ENCODE measurements at places on chromosomes 3 and 15.
A peak's percentile ranks its signal among the peaks of the same experiment; 100 is the strongest.

DNA sequence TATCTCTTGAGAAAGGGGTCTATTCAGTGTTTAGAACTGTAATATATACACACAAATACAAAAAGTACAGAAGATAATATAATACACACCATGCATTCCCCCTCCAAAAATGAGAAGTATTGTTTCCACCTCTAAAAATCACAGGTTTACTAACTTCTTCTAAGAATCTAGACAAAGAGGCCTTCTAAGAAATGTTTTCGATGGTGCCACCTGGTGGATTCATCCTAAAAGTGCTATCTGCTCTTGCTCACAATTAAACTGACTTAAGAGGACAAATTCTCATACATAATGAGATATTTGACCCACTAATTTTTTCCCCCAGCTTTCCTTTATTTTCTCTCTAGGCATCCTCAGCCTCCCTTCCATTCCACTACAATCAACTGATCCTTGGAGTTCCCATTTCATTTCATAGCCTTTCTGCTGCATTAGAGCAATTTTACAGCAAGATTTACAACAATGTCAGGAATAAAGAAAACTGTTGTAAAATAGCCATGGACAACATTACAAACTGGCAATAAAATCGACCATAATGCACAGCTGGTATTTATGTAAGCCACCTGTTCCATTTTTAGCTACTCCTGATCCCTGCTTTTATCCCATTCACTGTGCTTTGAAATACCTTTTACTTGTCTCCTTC, 124.6 kb downstream of the ARRDC4 start:
- peak; percentile 66 for DNase-seq

- DNase-seq = no peak
These were observed 104.5 kb downstream of the CHRNA7 start for GRCh38 chr15:32134842-32135241.

DNA sequence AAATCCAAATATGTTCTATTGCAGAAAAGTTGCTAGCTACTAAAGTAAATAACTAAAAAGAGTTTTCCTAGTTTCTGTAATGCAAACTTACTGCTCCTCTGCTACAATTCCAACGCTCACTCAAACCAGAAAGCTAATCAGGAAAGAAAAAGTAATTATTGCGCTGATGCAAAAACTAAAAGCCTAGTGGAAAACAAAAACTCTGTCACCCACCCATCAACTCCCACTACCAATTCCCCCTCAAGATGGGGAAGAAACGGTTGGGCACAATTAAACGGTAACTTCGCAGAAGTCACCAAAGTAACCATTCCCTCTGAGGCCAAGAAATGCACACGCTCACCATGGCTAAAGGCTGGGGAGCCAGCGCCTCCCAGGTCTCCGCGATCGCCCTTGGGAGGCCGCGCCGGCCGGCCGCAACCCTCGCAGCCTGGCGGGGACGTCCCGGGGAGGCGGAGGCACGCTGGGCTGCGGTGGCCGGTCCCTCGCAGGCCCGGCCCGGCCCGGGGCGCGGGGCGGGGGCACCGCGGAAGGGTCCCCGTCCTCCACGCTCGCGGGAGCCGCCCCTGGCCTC, 684 bp downstream of the SLTM start:
- no peak for DNase-seq

GRCh38 chr3:178255315-178255714, 280.9 kb upstream of the KCNMB2 start:
- peak; percentile 12 for DNase-seq

- no peak for DNase-seq
These were observed 277.7 kb downstream of the EDEM1 start for GRCh38 chr3:5465183-5465582.

- DNase-seq = no peak
These were observed 41.9 kb upstream of the TUBGCP5 start for GRCh38 chr15:23081271-23081670.

GRCh38 chr15:98904544-98904943, 103.0 kb downstream of the PGPEP1L start:
- DNase-seq = peak; percentile 52

DNA sequence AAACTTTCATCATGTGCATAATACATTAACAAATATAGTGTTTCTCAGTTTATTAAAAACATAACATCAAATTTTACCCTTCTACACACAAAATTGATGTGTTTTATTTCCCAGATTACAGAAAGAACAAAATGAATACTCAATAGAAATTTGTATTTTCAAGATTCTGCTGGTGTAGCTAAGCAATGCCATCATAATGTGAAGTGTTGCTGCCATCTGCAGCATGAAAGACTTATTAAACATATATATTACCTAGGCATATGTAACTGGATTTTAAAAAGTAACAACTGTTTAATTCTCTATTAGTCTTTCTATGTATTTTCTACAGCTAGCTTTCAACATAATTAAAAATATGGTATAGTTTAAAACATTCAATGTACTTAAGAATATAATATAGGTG, 27.5 kb downstream of the PLSCR5 start:
- DNase-seq = peak; percentile 58

Data from kidney tubule cell (primary cell).